DMS79 treated with DMSO at 0.1 percent for 48 hours (cell line): ENCODE measurements at places on chromosomes 1 and 21.

DNA sequence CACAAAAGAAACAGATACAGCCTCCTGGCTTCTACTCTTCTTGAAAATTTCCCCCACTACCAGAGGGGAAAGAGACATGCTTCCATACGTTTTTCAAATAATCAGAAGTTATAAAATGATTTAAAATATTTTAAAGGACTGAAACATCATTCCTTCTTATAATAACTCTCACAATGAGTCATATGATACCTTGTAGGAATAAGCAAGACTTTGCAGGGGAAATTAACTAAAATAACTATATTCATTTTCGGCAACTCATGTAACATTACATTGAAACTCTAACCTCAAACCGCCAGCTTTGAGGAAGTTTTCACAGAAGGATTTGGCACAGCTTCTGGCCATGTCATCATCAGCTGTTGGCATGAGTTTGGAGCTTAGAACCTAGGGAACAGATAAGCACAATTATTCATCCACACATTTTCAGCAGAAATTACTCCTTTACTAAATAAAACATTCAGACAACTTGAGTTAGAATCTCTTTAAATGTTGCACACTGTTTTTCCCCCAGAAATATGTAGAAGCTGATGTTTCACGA is 85.9 kb downstream of the USP24 start:
- no peak for DNase-seq

- no peak for DNase-seq
Measured at GRCh38 chr1:65197636-65198035, 49.6 kb downstream of the AK4 start.

GRCh38 chr1:149928401-149928724 is 760 bp upstream of the SF3B4 start:
- DNase-seq: no peak

GRCh38 chr1:95852483-95853070 is 618.6 kb downstream of the RWDD3 start:
- DNase-seq: no peak

DNA sequence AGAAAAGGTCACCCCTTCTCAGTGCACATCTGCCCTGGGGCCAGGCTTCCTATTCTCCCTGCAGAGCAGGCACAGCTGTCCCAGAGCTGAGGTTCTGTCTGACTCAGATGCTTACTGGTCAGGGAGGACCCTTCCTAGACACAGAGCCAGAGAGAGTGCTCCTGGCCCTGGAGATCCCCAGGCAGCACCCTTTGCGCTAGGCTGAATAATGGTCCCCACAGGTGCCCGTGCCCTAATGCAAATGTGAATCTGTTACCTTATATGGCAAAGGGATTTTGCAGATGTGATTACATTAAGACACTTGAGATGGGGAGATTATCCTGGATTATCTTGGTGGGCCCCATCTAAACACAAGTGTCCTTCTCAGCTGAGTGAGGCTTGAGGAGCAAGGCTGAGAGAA is 2.6 kb upstream of the TNNI1 start:
- no peak for DNase-seq

GRCh38 chr1:36816348-36816747 is 218.0 kb downstream of the GRIK3 start:
- DNase-seq: peak; percentile 96

- no peak for DNase-seq
Measured at GRCh38 chr1:1677718-1678580, 14.6 kb downstream of the SLC35E2B start.

DNA sequence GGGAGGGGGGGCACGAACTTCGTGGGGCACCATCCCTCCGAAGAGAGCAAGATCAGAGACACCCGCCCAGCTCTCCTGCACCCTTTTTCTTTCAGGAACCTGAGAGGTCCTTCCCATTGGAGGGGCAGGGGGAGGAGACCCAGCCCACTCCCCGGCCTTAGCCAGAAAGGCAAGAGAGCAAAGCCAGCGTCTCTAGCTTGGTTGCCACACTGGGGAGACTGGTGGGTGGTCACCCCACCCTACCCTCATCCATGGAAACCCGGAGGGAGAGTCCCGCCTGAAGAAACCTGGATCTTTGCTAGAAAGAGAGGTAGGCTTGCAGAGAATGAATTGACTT is 246 bp downstream of the ATP2B4 start:
- DNase-seq: no peak

DNA sequence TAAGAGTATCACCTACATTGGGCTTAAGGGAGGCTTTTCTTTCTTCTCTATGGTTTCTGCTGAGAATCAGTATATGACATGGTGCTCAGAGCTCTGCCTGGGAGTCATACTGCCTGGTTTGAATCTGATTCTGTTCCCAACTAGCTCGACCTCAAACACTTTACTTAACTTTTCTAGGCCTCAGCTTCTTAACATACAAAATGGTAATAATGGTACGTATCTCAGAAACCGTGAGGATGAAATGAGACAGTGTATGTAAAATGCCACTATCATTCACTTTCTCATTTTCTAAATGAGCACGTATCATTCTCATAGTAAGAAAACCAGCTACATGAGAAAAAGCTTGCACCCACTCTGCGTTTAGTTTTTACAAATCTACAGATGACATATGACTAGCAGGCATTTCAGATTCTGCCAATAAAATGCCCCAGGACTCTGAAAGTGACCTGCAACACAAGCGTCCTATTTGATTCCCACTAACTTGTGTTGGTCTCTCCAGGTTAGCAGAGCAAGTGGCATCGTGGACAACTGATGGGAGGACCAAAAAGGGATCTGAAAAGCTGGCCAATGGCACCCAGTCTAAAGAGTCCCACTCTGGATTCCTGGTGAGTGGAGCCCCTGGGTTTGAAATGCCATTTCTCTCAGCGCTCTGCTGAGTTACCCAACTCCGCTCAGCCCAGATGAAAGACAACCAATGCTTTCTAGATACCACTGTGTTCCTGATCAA is 6.1 kb downstream of the CTNNBIP1 start:
- DNase-seq: no peak

DNA sequence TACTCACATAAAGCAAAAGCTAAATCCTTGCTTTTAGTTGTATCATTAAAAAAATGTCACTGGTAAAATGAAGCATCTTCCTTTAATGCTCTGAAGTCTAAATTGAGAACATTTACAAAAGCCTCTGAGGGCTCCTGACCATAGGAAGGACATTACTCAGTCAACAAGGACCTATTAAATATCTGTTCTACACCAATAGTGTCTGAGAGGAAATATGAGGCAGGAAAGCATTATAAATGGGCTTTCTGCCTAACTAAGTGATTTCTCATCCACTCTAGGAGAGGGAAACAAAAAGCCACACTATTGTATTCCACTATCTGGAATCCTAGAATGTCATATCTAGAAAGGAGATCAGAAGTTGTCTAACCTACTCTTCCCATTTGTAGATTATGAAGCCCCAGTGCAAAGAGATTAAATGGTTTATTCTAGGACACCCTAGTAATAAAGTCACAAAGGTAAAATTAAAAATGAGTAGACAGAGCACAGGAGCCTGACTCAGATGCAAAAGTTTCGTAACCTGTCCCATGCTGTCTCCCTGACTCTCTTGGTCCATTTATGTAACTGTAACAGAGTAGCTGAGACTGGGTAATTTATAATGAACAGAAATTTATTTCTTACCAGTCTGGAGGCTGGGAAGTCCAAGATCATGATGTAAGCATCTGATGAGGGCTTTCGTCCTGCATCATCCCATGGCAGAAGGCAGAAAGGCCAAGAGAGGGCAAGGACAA is 17.6 kb downstream of the RGS1 start:
- DNase-seq: no peak

DNA sequence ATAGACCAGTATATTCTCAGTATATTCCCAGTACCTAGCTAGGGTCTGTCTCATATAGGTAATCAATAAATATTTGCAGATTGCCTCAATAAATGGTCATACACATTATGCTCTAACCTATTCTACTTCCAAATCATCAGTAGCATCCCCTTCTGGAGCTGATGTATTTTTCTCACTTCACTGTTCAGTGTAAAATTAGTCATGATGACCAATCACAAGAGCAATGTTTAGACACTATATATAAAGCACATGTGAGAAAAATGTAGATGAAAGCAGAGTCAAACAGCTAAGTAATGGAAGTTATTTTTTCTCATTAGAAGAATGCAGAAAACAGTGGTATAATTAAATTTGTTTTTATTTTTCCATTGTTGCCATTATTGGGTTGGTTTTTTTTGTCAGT is 34.7 kb downstream of the EPRS1 start:
- DNase-seq: no peak

DNA sequence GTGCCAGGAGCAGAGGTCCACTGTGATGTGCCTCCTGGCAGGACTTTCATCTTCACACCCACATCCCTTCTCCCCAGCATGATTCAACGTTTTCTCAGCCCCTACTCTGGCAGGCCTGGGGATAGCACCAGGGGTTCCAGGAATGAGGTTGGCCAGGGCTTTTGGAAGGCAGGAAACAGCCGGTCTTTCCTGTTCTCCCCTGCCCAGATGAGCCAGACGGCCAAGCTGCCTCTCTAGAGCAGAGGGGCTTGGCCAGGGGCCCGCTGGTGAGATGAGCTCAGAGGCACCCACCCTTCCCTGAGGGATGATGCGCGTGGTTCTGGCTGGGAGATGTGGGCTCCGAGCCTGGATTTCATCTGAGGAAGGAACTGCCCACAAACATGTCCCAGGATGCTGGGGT is 4.3 kb upstream of the MFAP2 start:
- DNase-seq: no peak

GRCh38 chr1:67836769-67837168 is 3.5 kb upstream of the GNG12 start:
- DNase-seq: no peak

- no peak for DNase-seq
Measured at GRCh38 chr1:70084314-70084915, 121.0 kb downstream of the LRRC40 start.

DNA sequence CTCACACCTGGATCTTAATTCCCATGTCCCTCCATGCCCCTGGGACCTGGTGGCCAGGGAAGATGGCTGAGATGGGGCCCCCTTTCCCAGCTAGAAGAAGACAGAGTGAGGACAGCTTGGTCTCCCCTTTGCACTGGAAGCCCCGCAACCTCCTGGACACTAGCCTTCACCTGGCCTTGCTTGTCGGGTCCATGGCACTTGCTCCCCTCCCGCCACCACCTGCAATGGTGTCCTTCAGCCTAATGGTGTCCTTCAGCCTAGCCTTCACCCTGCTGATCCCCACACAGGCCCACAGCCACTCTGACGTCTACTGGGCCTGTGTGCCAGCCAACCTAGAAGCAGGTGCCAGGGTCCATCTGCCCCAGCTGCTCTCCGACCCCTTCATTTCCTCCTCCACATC is 45.9 kb upstream of the EDN2 start:
- no peak for DNase-seq

DNA sequence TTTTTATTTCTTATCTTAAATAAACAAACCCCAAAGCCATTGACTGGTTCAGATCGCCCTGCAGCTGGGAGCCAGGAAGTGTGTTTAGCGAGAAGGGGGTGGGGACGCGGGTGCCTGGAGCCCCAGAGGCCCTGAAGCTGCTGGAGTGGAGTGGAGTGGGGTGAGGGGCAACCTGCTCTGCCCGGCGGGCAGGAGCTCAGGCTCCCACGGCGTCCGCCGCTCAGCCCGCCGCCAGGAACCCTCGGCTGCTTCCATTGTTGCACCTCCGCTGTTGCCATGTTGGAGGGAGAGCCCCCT is 673 bp downstream of the PIK3C2B start:
- DNase-seq: peak; percentile 86

GRCh38 chr1:41533016-41533730 is 48.7 kb upstream of the EDN2 start:
- DNase-seq: no peak

- no peak for DNase-seq
Measured at GRCh38 chr1:2288311-2288710, 60.2 kb downstream of the SKI start.

- DNase-seq: no peak
Measured at GRCh38 chr1:66312271-66312990, 221.5 kb upstream of the SGIP1 start.

GRCh38 chr1:94530373-94530878 is 11.1 kb downstream of the F3 start:
- DNase-seq: no peak

DNA sequence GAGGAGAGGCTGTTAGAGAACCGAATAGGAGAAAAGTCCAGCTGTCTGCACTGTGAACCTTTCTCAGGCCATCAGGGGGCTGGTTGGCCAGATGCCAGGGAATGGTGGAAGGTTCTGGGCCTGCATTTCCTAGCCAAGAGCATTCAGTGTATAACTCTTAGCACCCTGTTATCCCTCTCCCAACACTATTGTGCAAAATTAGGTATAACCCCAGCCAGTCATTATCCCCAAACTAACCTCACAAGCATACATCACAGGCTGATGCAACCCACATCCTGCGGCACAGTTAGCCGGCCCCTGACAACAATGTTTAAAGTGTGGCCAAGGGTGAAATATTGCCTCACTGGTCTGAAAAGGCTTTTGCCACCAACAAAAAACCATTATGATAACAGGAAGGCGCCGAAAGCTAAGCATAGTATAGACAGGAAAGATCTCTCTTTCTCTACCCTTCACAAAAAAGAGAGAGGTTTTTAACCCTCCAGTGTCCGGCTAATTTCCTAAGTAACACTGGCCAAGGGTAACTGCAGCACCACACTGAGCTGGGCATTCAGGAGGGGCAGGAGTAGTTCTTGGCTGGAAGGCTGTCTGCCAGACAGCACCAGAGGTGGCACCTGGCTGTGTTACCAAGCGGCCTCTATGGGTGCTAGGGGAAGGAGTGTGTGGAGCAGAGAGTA is 77.3 kb upstream of the BCAR3 start:
- DNase-seq: no peak

DNA sequence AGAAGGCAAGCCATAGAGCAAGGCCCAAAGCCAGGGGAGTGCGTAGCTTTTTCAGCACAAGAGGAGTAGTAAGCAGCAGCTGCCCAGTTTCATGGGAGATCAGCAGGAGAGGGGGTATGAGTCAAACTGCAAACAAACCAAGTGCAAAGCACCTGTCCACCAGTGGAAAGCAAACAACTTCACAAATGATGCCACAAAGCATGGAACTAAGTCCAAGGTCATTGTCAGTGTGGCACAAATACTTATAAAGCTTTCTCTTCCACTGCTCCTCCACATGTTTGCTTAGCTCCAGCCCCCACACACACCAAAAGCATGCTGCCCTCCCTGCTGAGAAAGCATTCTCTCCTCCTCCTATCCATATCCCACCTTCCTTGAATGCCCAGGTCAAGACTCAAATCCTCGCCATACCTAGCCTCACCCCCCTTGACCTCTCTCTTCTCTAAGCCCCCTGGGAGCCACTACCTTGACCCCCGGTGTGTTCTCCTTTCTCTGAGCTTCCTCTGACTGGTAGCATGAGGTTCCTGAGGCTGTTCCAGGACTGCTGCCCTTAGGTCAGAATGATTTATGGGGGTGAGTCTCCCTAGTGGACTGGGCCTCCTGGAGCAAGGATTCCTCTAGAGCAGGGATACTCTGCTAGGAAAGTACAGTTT is 70.4 kb downstream of the DMAP1 start:
- DNase-seq: peak; percentile 59

GRCh38 chr1:82778612-82779011 is 977.9 kb downstream of the ADGRL2 start:
- no peak for DNase-seq
